H54 (cell line): ENCODE measurements at places on chromosomes 4 and X.

- DNase-seq = peak; percentile 3
Observed at GRCh38 chrX:135484641-135485289, 35.7 kb upstream of the INTS6L start.

DNA sequence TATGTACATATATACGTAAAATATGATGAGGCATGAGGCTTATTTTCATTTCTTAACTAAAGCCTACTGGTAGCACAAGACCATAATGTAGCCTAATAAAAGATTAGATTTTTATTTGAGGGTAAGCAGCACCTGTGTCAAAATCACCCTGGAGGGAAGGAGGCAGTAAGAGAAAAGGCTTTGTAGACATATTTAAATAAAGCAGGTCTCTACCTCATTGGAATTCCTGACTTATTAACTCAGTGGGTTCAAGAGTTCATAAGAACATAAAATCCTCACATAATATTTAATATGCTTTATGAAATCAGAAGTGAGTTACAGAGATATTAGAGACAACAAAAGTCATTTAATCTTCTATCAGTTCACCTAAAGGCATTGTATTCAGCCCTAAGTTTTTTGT, 261.6 kb upstream of the ANKRD50 start:
- DNase-seq = no peak

- DNase-seq = no peak
Observed at GRCh38 chr4:85986266-85986665, 373.6 kb downstream of the MAPK10 start.

DNA sequence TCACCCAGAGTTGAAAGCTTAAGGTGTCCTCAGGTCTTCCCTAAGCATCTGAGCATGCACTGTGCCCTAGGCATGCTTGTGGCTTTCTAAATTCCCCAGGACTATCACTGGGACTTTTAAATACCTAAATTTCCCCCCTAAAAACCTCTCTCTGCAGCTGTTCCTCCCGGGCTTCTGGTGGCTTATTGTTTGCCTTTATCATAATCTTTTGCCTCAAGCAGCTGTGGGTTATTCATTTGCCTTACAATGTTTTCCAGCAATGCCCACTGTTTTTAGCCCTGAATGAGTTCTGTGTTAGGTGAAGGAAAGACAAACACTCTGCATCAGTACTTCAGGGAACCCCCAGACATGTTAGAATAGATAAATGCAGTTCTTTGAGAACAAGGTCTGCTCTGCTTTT, 455.0 kb downstream of the ZIC3 start:
- no peak for DNase-seq

DNA sequence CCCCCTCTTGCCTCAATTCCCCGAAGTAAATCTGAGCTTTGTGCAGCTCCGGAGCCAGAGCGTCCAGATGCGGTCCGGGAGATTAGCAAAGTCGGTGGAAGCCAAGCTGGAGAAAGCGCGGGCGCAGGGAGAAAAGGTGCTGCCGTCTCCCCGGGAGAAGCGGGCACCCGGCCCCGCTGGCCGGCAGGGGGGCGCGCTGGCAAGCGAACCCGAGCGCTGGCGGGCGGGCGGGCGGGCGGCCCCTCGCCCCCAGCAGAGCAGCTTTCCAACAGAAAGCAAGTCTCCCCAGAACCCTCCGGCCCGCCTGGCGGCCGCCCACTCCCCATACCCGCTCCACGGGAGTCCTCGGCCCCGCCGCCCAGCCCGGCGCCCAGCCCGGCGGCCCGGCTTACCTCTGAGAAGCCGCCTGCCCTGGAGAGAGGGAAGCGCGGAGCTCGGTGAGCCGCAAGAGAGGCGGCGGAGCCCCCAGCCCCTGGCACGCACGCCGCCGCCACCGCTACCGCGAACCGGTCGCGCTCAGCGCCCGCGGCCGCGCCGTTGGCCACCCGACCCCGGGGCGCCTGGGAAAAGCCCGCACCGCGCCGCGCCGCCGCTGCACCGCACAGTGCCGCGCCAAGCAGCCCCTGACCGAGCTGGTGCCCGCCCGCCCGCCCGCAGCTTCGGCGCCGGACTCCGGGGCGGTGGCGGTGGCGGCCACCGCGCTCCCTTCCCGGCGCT, 529 bp upstream of the CITED1 start:
- DNase-seq = no peak
